ENCODE measurements at places on chromosomes 3 and 15.

DNA sequence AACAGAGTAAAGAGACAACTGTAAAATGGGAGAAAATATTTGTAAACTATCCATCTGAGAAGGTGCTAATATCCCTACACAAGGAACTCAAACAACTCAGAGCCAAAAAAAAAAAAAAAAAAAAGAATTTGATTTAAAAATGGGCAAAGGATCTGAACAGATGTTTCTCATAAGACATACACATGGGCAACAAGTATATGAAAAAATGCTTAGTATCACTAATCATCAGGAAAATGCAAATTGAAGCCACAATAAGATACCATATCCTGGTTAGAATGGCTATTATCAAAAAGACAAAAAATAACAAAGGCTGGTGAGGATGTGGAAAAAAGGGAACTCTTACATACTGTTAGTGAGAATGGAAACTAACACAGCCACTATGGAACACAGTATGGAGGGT lies 36.2 kb downstream of the TXNRD3 start:
- no peak for DNase-seq

- no peak for DNase-seq
Observed at GRCh38 chr3:48186631-48187300, 1.5 kb downstream of the CDC25A start.

GRCh38 chr3:182795389-182795782 lies 2.1 kb downstream of the ATP11B start:
- no peak for DNase-seq

- no peak for DNase-seq
Observed at GRCh38 chr15:50168783-50169411, 13.1 kb upstream of the SLC27A2 start.

DNA sequence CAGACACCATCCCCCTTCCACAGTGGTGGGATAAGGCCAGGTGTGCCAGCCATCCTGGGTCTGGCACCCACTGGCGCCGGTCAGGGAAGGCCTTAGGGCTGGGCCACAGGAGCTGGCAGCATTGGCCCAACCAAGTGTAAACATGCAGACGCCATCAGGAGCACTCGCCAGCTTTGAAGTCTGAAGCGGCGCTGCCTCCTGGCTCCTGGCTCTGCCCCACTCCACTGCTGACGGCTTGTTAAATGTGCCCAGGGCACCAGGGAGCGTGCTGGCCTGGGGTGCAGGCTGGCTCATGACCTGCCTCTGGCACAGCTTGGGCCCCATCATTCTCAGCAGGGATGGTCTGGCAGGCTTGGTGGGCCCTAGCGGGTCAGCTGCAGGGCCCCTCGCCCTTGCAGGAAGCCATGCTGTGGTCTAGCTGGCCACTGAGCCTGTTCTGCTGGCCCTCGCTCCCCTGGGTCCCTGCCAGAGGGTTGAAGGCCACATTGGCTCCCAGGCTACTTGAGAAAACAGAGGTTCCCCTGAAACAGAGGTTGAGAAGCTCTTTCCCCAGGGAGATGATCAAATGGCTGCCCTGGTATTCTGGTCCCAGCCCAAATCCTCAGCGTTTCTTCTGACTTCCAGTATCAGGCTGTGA lies 116.6 kb downstream of the DNAJB8 start:
- DNase-seq: no peak

DNA sequence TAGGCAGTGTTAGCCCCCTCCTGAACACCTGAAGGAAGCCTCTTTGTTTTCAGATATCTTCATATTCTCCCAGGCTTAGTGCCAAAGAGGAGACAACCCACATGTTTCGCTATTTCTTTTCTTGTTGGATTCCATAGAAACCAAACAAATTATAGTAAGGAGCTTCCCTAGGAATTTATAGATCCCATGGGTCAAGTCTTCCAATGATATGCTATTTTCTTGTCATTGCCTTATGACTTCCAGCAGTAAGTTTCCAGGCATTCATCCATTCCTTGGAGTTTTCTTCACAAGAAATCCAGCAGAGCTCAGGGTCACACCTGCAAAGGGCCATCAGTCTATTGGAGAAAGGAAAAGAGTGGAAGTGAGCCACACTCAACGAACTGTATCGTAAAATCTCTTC lies 9.9 kb upstream of the KCNMB2 start:
- DNase-seq: no peak

DNA sequence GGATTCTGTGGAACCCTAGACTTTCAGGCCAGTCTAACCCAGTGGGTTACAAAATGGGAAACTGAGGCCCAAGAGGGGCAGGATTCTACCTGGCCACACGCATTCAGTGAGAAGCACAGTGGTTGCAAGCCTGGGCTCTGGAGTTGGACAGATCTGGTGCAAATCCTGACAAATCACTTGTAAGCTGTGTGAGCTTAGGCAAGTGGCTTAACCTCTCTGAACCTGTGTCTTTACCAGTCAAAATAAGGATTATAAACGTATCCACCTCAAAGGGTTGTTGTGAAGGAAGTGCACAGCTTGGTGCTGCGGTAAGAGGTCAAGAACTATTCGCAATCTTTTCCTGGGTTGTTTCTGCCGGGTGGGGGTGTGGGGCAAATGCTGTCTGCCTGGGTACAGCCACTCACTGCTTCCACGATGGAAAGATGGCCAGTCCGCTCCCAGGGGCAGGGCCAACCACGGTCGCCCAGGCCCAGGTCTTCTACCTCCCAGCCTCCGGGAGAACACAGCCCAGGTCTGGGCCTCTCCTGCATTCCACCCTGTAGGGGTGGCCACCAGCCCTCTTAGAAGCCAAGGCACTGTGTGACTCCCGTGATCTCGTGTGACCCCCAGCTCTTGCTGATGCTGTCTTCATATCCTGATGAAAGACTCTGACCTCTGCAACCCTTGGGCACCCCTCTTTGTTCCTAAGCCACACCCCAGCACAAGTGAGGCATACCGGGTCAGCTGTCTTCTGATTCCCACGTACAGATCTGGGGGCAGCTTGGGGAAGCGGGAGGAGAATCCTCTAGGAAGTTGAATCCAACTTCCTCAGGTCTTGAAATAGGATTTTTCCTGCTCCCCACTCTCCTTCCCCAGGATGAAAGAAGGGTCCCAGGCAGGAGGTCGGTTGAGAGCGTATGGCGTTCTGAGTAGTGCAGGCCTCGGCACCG lies 1.5 kb downstream of the CHRNA3 start:
- peak; percentile 36 for DNase-seq

All from D341Med (cell line).